ENCODE measurements at places on chromosomes 2 and 18.

- DNase-seq: no peak
Measured at GRCh38 chr2:74441690-74442482, at the start of gene RTKN. Gene RTKN (minus strand): TSS chr2:74441937. CDS start chr2:74441816, 121 bp downstream.

- DNase-seq: no peak
Measured at GRCh38 chr2:23578964-23579671, 194.1 kb downstream of the KLHL29 start.

DNA sequence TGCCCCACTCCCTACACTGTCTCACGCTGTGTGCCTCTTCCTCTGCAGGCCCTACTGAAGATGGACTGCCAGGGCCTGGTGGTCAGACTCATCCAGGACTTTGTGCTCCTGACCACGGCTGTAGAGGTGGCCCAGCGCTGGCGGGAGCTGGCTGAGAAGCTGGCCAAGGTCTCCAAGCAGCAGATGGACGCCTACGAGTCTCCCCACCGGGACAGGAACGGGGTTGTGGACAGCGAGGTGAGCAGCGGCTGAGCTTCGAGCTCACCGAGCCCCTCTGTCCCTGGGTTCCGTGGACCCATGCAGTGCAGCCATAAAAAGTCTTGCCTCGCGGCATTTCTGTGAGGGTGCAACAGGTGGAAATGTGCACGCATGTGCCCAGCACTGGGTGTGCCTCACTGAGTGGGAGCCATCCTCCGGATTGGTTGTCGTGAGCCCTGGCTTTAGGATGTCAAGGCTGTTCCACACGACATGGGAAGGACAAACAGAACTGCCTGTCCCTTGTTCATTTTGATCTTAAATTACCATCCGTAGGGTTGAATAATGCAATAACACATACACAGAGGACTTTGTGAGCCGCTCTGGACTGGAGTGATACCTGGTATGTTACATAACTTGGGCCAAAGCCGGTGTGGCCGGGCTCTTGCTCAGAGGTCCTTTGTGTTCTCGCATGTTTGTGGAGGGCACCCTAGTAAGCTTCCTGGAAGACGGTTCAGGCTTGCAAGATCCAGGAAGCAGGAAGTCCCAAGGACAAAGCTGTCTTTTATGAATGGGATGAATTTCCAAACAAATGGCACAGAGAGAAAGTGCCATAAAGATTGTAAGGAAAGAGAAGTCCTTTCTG is 100.9 kb downstream of the SH3BP4 start:
- no peak for DNase-seq

GRCh38 chr2:13714466-13714865 is 918.1 kb upstream of the LRATD1 start:
- DNase-seq: no peak

GRCh38 chr2:23427976-23428375 is 43.0 kb downstream of the KLHL29 start:
- no peak for DNase-seq

DNA sequence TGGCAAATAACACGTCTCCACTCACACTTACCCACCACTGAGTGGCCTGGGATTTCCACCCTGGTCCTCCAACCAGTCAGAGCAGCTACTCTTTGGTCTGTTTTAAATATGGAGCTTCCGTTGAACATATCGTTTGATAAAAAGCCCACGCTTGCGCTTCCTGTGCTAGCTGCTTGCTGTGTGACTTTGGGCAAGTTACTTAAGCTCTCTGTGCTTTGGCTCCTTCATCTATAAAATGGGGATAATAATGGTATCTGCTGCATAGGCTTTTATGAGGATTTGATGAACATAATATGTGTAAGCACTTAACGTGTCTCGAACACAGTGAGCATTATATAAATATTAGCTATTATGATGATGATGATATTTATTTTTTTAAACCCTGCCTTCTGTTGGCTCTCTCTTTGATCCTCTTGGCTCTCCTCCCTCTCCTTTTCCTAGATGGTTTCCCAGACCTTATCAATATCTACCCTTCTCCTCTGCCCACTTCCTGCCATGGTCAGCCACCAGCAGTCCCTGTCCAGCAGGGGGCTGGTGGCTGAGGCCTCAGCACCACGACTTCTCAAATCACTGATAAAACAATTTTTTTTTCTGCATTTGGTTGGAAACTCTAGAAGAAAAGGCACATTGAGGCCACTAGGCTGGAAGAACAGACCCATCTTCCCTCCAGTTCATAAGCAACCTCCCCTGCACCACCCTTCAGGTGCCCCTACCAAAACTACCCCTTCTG is 191.9 kb downstream of the LOXHD1 start:
- DNase-seq: no peak

- no peak for DNase-seq
Measured at GRCh38 chr2:200763422-200763821, 48.3 kb upstream of the BZW1 start.

GRCh38 chr2:50658883-50659282 is 373.0 kb downstream of the NRXN1 start:
- no peak for DNase-seq

DNA sequence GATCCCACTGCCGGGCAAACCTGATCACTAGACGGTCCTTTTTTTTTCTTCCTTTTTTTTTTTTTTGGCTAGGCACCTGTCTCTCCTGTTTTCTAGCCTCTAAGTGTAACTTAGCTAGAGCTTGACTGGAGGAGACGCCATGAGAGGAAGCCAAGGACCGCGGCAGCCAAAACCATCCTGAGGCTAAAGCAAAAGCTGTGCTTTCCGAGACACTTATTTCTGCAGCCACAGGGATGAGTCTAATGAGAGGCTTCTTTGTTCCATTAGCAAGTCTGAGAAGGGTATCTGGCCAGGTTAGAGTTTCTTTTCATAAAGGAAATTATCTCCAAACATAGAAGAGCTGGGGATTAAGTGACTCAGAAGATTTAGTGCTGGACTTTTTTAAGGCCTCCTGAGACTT is 7.3 kb upstream of the CXCR4 start:
- no peak for DNase-seq
